ENCODE measurements at places on chromosomes 13 and 19. TPM values are rescaled to one million over a fixed set of nuclear protein-coding genes. Genes with fewer than 3 reads are reported as not detected.

The CFAP97D2 gene
- not detected for total RNA-seq

The CXCL17 gene
- 7.6 TPM for total RNA-seq

The PPFIA3 gene
- 4.2 TPM for total RNA-seq

The CGB1 gene
- not detected for total RNA-seq

The POU4F1 gene
- total RNA-seq: not detected

The ZNF223 gene
- total RNA-seq: 8.1 TPM

The ZNF112 gene
- 9.7 TPM for total RNA-seq

The NALCN gene
- not detected for total RNA-seq

The KASH5 gene
- not detected for total RNA-seq

The CCDC8 gene
- total RNA-seq: 0.29 TPM

The PRTN3 gene
- total RNA-seq: not detected

DNA sequence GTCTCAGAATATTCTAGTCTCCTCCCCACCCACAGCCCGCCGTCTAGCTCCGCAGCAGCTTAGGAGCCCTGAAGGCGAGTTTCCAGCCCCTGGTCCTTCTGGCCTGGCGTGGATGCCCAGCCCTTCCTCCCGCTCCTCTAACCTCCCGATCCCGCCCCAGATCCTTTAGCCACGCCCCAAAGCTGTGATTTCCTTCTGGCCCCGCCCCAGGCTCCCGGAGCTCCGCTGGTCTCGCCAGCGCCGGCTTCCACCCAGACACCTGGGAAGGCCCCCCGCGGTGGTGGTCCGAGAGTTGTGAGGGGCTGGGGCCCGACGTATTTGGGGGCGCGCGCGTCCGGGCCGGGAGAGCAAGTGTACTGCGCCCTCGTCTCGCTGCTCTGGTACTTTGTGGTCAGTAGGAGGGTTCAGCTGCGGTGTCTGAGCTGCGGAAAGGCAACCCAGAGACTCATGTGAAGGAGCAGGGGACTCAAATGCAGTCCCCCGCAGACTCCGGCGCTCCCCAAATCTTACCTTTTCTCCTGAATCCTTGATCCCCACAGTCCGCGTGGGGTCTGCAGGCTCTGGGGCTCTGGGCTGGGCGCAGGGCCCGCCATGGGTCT, at the start of gene CGB7:
Gene CGB7 (minus strand): TSS at position 114 of the 599 bp plus-strand sequence. CDS start 2,374 bp downstream, outside the sequence.
- peak; percentile 81 for DNase-seq

GRCh38 chr19:15672580-15673175, at the start of gene CYP4F12:
Gene CYP4F12, plus strand, starts transcription at chr19:15673087. Its CDS starts 443 bp downstream, at chr19:15673530.
- peak; percentile 91 for DNase-seq

GRCh38 chr13:44347949-44348348, 25.7 kb upstream of the SERP2 start:
- no peak for DNase-seq

GRCh38 chr13:33110713-33111413, 94.6 kb downstream of the KL start:
- DNase-seq: no peak

GRCh38 chr13:45500492-45501174, 35.9 kb downstream of the COG3 start:
- no peak for DNase-seq

- peak; percentile 90 for DNase-seq
Observed at GRCh38 chr13:43307921-43308433, 284.6 kb downstream of the DNAJC15 start.

GRCh38 chr19:49339301-49340068, 4.3 kb downstream of the CD37 start:
- DNase-seq: peak; percentile 87

- DNase-seq: no peak
Observed at GRCh38 chr13:39379667-39380655, 223.0 kb downstream of the LHFPL6 start.

All from stomach (tissue), 19 donors.